ENCODE measurements at places on chromosomes 6 and 20.

GRCh38 chr6:29839917-29840316 is 12.3 kb downstream of the HLA-G start:
- no peak for DNase-seq

DNA sequence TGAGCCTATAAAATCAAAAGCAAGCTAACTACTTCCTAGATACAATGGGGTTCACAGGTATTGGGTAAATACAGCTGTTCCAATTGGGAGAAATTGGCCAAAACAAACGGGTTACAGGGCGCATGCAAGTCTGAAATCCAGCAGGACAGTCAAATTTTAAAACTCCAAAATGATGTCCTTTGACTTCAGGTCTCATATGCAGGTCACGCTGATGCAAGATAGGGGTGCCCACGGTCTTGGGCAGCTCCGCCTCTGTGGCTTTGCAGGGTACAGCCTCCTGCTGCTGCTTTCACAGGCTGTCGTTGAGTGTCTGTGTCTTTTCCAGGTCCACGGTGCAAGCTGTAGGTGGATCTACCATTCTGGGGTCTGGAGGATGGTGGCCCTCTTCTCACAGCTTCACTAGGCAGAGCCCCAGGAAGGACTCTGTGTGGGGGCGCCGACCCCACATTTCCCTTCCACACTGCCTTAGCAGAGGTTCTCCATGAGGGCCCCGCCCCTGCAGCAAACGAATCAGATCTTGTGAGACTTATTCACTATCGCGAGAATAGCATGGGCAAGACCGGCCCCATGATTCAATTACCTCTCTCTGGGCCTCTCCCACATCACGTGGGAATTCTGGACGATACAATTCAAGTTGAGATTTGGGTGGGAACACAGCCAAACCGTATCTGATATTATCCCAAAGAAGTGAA is 11.9 kb upstream of the SMIM29 start:
- DNase-seq: no peak

GRCh38 chr6:74870403-74870802 is 335.4 kb downstream of the COL12A1 start:
- DNase-seq: no peak

GRCh38 chr6:31727717-31728671 is 1.1 kb downstream of the DDAH2 start:
- no peak for DNase-seq

- no peak for DNase-seq
Measured at GRCh38 chr6:138805016-138805765, 9.3 kb downstream of the ECT2L start.

GRCh38 chr6:139091826-139092225 is 43.1 kb upstream of the HECA start:
- DNase-seq: no peak

GRCh38 chr20:43183536-43184070 is 6.1 kb downstream of the PTPRT start:
- DNase-seq: no peak

DNA sequence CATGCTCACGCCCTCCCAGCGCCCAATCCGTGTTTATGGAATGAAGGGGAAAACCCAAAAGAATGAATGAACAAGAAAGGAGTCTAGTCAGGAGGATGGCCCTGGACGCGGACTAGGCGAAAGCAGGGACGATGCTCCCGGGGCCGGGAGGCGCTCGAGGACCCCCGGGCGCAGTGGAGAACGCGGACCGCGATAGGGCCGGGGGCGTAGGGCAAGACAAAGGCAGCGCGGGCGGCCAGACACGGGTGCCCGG is 758 bp downstream of the GCLC start:
- DNase-seq: peak; percentile 35

GRCh38 chr6:21284166-21284565 is 309.4 kb upstream of the SOX4 start:
- DNase-seq: no peak

DNA sequence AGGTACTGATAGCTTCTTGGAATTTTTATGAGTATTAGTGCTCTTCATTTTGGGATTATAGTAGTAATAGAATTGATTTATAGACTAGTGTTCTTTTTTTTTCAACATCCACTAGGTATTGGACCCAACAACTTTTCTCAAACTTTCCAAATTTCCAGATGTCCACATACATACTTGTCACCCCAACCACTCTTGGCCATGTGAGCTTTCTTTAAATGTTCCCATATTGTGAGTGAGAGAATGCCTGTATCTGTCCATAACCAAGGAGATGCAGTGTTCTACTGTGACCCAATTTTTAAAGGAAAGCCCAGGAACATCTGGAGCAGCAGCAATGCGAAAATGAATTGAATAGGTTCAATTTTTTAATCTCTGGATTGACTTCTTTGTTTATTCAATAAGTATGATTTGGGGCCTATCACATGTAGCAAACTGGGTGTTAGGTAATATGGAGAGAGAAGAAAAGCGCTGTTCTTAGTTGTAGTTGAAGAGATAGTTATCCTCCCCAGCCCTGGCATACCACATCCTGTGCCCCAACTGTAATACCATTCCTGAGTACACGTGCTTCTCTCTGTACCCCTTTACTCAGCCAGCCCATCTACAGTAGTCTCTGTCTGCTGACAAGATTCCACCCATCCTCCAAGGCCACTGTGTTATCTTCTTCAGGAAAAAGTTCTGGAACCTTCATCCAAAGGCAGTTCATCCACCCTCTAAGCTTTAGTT is 116.8 kb upstream of the SUPT3H start:
- no peak for DNase-seq

GRCh38 chr20:3077618-3078134 is 6.3 kb downstream of the OXT start:
- DNase-seq: no peak

DNA sequence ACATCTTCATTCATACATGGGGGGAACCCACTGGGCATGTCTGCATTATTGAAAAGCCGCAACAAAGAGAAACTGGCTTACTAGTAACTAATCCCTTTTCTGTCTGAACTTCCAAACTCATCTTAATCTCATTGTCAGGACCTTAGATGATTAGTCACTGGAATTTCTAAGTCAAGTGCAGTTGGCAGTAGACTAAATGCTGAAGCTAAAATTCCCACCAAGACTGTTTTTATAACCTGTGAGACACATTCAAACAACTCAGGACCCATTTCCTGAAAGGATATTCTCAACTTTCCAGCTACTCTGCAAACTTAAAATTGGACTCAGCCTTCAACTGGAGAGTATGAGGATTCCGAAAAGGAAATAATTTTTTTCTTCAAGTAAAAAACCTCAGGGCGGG is 94.8 kb upstream of the SCAF8 start:
- no peak for DNase-seq

- DNase-seq: no peak
Measured at GRCh38 chr6:152049502-152049901, 242.0 kb downstream of the ESR1 start.

- DNase-seq: no peak
Measured at GRCh38 chr20:53195876-53196610, 223.9 kb downstream of the TSHZ2 start.

DNA sequence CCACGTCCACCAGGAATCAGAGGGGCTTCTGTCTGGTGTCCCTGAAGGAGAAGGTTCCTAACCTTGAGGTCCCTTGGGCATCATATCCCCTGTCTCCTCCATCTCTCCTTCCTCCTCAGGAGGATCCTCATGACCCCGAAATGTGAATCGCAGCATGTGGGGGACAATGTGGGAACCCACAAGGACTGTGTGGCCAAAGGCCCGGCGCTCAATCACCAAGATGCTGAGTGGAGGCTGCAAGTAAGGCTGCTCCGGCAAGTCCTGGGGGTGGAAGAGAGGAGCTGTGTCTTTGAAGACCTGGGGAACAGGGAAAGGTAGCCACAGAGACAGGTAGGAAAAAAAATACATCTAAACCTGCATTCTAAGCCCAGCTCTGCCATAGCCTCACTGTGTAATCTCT is 36.4 kb upstream of the SPAG4 start:
- DNase-seq: no peak

DNA sequence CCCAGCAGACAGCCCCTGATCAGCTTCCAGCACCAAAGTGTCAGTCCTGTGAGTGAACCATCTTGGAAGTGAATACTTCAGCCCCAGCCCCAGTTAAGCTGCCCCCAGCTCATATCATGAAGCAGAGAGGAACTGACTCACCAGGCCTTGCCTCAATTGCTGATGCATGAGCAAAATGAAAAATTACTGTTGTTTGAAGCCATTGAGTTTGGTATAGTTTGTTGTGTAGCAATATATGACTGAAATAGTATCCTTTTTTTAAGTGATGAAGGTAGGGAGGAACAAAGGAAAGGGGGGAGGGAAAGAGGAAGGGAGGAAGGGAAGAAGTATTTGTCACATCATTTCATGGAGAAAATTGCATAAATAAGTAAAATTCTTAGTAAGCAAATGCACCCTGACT is 266.4 kb downstream of the MAFB start:
- no peak for DNase-seq

DNA sequence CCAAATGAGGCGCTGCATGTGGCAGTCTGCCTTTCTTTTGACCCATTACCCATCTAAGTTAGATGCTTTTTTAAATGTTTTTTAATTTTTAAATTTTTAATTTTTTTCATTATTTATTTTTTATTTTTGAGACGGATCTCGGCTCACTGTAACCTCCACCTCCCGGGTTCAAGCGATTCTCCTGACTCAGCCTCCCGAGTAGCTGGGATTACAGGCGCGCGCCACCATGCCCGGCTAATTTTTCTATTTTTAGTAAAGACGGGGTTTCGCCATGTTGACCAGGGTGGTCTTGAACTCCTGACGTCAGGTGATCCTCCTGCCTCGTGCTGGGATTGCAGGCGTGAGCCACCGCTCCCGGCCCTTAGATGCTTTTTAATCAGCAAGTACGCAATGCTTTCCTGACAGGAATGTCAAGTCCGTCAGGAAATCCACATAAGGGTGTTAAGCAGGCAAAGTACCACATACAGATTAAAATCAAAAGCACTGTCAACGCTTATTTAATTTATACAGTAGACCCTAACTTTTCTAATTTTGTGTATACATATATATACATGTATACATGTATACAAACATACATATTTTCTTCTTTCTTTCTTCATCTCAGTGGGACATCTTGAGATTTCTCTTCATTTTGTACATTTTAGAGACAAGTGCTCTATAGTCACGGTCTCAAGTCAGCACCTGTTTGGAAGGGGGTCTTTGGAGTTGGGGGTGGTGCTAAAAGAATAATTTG is 995 bp upstream of the GSTA4 start:
- DNase-seq: peak; percentile 29

- no peak for DNase-seq
Measured at GRCh38 chr6:55983861-55984260, 108.5 kb upstream of the BMP5 start.

DNA sequence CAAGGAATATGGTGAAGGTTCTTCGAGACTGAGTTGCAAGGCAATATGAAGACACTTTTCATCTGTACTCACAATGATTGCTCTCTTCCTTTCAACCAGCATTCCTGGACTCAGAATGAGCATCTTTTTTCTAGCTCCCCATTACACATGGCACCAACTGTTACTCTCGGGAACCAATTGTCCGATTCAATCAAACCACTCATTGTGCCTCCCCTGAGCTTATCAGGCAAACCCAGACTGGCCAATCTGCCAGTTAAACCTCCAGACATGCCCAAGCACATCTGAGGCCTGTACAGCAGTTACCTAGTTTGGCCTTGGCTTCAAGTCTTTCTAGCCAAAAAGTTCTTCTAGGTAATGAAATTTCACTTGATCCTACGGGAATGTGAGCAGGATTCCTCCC is 164.1 kb downstream of the ID4 start:
- DNase-seq: no peak

- DNase-seq: no peak
Measured at GRCh38 chr20:62609279-62609720, 33.0 kb upstream of the SLCO4A1 start.

- DNase-seq: no peak
Measured at GRCh38 chr6:20678831-20679352, 144.6 kb downstream of the CDKAL1 start.

DNA sequence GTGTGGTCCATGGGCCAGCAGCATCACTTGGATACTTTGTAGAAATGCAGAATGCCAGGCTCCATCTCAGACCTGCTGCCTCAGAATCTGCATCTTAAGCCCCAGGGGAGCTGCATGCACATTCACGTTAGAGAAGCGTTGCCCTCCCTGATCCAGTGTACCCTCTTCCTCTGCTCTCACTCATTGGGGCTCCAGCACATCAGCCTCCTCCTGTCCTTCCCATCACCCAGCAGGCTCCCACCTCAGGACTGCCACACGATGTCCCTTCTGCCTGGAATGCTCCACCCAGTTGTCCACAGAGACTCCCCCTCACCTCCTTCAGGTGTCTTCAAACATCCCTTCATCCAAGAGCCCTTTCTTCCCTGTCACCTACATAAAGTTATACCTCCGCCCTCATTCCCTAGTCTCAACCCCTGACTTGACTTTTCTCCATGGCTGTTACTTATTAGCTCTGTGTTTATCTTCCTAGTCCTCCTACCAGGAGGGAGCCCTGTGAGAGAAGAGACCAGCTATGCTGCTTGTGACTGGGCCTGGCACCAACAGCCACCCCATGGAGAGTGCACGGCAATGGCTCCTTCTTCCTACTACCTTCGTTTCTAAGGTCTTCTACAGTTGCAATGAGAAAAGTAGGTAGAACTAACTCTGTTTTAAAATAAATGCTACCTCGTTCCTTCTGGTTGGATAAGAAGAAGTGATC is 3.3 kb upstream of the ACSS1 start:
- peak; percentile 79 for DNase-seq

DNA sequence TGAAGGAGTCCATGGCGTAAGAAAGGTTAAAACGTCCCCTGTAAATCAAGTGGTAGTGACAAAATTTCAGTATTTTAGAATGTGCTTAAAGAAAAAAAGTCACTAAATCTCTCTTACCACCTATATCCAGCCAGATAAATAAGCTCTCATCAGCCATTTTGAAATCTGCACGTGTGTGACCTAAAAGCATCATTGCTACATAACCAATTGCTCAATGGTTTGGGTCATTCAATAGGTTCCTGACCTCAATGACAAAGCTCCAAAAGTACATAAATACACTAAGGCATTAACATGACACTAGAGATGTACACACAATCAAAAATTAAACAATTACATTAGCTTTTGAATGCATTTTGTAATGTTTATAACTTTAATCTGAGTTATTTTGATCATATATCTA is 272.4 kb downstream of the GMDS start:
- DNase-seq: no peak

Data from body of pancreas (tissue), 4 donors.